Stimulated activated CD8-positive, alpha-beta memory T cell treated with anti-CD3 and anti-CD28 coated beads, Interleukin-15, amount 100 ng/mL, for 4 hours (primary cell): ENCODE measurements at places on chromosomes 7 and 10.

DNA sequence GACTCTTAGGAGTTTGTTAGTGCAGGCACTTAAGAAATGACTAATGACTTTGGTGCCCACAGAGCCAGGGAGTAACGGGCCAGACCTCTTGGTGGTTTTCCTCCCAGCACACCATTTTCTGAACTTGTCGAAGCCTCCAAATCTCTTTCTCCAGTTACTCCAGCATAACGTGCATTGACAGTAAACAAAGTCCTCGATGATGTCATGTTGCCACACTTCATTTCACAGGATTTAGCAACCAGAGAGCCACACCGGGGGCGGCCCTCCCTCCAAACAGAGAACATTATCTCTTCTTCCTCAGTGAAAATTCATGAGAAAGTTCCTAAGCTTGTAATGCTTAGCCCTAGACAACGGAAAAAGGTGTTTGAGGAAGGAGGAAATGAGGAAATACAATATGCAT, 4.0 kb upstream of the SVOPL start:
- DNase-seq = no peak

DNA sequence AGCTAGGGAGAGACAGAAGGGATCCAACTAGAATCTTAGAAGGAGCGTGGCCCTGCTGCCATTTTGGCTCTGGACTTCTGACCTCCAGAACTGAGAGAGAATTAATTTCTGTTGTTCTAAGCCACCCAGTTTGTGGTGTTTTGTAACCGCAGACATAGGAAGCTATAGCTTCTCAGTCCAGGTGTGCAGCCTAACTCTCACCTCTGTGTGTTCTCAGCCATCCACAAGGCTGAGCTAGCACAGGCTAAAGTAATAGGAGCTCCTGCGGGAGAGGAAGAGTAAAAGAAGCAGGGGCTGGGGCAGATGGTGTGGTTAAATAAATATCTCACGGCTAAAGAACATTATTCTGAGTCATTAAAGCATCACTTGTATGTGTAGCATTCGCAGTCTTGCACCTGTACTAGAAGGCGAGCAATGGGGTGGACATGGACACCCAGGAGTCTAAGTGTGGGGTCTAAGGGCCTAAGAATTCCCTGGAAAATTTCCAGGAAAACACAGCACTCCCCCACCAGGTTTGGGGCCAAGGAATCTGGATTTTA, 94.1 kb downstream of the AOAH start:
- no peak for DNase-seq

DNA sequence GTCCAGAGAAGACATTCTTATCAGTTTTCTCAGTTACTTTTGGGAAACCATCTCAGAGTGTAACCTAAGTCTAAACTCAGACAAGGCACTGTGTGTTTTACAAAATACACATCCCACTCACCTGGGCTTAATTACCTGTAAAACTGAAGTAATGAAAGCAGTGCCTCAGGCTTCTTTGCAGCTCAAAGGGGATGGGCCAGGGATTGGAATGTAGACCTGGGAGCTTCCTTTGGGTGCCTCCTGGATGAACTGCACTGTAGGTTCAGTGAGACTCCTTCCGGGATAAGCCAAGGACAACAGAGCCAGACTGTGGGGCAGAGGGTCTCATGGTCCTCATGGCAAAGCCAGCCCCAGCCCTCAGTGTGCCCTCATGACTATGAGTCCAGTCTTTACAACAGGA, 672.4 kb upstream of the GALNT17 start:
- DNase-seq = no peak

GRCh38 chr7:115822380-115822779, 208.2 kb downstream of the TFEC start:
- DNase-seq = no peak

- no peak for DNase-seq
These were observed 65.3 kb upstream of the ARID5B start for GRCh38 chr10:61835946-61836887.

DNA sequence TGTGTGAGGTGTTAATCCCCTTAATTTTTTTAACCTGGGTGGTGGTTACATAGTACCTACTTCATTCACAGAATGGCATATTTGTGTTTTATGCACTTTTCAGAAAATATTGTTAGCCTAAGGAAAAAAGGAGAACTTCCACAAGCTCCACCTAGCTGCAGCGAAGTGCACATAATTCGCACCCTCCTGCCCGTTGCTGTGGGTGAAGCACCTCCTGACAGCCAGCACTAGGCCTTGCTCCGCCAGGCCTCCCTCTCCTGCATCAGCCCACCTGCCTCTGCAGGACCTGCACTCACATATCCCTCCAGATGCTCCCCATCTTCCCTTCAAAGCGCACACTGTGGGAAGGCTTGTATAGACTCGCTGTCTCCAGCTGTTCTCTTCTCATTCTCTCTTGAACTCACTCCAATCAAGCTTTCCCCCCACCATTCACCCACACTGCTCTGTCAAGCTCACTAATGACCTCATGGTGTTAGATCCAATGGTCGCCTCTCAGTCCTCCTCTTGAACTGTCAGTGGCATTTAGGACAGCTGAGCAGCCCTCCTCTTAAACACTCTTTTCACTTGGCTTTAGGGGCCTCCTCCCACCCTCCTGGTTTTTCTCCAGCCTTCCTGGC, 20.7 kb upstream of the GRID1 start:
- DNase-seq = no peak

DNA sequence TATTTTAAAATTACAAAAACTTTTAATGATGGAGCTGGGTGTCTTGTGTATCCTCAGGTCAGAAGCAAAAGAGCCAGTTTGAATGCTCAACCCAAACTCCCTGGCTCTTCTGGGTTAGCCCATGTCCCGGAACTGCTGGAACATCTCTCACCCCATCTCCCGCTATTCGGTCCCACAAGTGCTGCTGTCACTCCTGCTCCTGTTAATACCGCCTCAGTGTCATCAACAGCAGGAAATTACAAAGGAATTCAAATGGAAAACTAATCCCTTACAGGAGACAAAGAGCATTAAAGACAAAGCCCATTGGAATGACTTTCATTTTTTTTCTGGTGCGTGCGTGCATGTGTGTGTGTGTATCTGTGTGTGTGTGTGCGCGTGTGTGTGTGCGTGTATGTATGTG, 112.0 kb upstream of the C7orf33 start:
- DNase-seq = no peak

GRCh38 chr10:75021379-75022249, 89.8 kb upstream of the SAMD8 start:
- DNase-seq = no peak

DNA sequence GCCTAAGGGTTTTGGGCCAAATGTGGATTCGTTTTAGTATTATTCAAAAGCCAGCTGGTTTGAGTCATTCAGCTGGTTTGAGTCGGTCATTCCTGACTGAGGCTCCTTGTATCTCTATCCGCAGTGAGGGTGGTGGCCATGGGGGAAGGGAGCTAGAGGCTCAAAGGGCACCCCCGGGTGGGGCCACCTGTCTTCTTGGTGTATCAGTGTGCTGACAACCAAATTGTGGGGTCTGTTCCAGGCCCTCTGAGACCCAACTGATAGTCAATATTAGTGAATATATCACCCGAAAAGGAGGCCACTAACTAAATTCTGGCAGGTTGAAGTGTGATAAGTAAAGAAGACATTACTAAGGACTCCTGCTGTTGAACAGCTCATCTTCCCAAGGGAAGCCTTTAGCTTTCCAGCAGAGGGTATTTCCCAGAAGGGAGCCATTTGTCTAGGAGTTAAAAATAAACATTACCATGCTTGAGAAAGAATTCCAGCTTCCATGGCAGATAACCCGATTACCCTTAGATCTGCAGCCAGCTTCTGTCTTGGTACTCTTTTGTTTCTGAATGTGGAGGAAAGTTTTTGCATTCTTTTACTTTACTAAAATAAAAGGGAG, 29.9 kb upstream of the DDX50 start:
- no peak for DNase-seq

GRCh38 chr7:139394540-139394939, 34.8 kb downstream of the LUC7L2 start:
- no peak for DNase-seq

- no peak for DNase-seq
These were observed 938.9 kb downstream of the NRG3 start for GRCh38 chr10:82813856-82814255.

DNA sequence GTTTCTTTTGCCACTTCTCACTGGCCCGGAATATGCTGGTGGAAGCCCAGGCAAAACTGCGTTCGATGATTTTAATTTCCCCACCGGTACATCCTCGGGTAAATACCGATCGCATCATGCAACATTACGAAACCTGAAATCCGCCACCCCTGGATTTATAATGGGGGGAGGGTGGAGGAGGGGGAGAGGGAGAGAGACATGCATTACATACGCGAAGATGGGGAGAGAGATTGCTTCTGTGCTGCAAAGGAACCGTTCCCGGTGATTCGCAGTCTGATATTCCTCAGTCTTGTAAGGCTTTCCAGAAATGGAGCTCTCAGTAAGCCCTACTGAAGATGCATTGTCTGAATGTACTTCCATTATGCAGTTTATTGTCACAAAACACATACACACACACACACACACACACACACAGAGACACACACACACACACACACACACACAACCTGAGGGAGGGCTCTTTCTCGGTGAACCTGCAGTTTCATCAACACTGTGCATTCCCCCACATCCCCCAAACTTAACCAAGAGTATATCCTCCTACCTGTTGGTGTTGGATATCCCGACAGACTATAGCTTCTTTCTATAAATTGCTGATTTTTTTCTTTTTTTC, 741 bp downstream of the GPR85 start:
- no peak for DNase-seq

DNA sequence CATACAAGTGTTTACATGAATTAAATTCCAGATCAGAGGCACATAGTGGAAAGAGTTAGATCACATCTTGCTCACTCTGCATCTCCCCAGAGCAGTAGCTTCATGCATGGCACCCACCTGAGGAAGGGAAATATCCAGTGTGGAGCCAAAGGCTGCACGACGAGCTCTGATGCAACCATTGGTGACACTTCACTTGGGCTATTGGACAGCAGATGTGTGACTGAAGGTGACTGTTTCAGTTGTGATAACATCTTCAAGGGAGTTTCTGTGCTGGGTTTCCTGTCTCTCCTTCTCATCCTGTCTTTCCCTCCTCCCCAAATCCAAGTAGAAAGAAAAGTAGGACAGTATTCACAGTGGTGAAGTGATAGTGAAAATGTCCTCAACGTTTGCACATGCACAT, 115.0 kb downstream of the TAF3 start:
- no peak for DNase-seq

GRCh38 chr10:105023211-105024111, 382.4 kb downstream of the SORCS3 start:
- no peak for DNase-seq

DNA sequence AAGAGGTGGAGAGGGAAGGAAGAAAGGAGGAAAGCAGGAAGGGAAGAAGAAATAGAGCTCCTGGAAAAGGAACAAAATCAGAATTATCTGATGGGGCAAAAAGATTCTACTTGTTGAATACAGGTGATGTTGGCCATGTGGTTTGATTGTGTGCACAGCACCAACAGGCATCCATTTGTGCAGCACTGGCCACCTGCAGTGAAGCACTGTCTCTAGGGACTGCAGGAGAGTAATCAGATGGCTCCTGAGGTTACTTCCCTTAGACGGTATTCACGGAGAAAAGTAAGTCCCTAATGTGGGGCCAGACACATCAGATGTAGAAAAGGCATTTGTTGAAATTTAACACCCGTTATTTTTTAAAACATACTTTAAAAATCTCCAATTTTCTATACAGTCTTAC, 135.3 kb upstream of the VIPR2 start:
- no peak for DNase-seq

DNA sequence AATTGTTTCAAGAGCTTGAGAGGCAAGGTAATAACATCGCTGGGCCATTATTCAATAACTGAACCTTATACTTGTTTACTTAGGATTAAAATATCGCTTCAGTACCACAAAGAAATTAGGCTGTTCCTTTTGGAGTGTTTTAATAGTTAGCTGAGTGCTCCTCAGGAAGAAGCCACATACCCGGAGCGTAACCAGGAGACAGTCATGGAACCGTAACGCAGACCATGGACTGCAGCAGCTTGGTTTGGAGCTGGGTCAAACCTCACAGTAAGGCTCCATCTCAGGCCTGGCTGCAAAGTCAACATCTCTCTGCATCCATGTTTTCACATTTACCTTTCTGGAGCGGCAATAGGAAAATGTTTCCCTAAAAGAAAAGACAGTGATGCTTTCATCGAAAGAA, 599.0 kb downstream of the TNS3 start:
- DNase-seq = no peak

- no peak for DNase-seq
These were observed 124.9 kb downstream of the CHRM2 start for GRCh38 chr7:136993377-136993776.

DNA sequence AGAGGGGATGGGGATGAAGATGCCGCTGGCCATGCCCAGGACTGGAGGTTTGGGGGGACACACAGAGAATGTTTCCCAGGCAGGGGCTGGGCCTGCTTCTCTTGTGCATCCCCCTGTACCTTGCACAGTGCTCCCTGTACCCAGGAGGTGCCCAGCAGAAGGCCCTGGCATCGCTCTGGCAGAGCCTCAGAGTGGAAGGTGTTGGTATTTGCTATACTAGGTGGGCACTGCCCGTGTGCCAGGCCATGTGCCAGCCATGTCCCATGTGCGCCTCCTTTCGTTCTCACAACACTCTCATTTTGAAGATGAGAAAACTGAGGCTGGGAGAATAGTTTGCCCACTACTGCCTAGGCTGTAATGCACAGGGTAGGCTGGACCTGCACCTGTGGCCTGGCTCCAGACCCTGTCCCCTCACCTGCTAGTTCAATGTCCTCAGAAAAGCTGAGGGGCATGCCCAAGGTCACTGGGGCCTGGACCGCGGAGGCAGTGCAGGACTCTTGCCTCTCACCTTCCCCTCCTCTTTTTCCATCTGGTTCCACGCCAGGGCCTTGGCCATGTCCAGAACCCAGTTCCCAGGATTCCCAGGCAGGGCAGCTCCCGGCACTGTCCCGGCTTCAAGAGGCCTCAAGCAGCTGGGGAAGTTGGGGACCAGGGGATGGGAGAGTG, 64.7 kb downstream of the GOLGA7B start:
- DNase-seq = no peak

GRCh38 chr7:38881015-38881414, 28.0 kb downstream of the VPS41 start:
- no peak for DNase-seq

GRCh38 chr10:49160814-49161213, 27.0 kb upstream of the FAM170B start:
- no peak for DNase-seq
